Activated T-helper 1 cell treated with anti-CD3 and anti-CD28 coated beads, Interleukin-12 subunit alpha, Interleukin-12 subunit beta, Interleukin-2, Interleukin-4 antibody, amounts not matched to agents 30 ng/mL and 10 ng/mL and 1 ng/mL, durations not matched to agents 14 hours and 24 hours and 36 hours (primary cell): ENCODE measurements at places on chromosomes 13 and 19. TPM values are rescaled to one million over a fixed set of nuclear protein-coding genes. Genes with fewer than 3 reads are reported as not detected.

- no peak for DNase-seq
Measured at GRCh38 chr13:77703408-77703807, 5.9 kb downstream of the SLAIN1 start.

- DNase-seq = no peak
Measured at GRCh38 chr19:11697284-11697855, 41.4 kb downstream of the ZNF823 start.

Gene PLIN5
- total RNA-seq = not detected in 2 replicates

DNA sequence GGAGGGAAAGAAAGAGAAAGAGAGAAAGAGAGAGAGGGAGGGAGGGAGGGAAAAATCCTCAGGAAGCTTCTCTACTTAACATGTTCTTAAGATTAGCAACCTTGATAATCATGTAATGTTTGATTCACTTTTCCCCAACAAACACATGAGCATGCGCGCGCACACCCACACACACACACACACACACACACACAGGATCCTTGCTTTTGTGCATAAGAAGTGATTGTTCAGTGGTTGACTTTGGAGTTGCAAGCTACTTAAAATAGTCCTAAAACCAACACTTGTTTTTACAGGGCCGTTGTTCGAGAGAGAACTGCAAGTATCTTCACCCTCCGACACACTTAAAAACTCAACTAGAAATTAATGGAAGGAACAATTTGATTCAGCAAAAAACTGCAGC is 100.0 kb upstream of the RAP2A start:
- no peak for DNase-seq

DNA sequence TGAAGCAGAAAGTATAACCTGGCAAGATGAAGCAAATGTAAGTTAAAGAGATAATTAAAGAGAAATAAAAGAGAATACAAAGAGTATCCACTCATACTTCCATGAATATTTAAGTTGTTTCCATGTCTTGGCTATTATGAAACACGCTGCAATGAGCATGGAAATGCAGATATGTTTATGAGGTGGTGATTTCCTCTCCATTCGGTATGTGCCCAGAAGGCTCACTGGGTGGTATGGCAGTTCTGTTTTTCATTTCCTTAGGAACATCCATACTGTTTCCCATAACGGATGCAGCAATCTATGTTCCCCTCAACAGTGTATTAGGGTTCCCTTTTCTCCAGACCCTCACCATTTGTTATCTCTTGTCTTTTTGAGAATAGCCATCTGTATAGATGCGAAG is 272.6 kb upstream of the SOX21 start:
- DNase-seq = no peak

Gene ZNF808
- total RNA-seq = 19.1 and 20.0 TPM in 2 replicates

Gene POLD1
- 171 and 178 TPM in 2 replicates for total RNA-seq

Gene C19orf18
- total RNA-seq = not detected in 2 replicates
